ENCODE measurements at places on chromosomes 7 and 10.

DNA sequence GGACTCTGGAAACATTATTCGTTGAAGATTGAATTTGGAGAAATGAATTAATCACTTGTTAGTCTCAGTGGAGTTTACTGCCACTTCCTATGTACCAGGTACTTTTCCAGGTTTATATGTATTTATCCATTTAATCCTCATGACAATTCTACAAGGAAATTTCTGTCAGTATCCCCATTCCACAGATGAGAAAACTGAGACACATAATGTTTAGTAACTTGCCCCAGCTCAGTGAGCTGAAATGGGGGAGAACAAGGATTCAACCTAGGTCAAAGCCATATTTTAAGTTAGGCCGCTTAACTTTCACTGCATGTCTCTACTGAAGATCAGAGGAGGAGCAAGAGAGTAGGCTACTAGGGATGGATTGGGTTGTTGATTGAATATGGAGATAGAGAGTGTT, 4.6 kb upstream of the SCIN start:
- no peak for DNase-seq

GRCh38 chr7:90706072-90706716, 110.1 kb downstream of the CDK14 start:
- no peak for DNase-seq

DNA sequence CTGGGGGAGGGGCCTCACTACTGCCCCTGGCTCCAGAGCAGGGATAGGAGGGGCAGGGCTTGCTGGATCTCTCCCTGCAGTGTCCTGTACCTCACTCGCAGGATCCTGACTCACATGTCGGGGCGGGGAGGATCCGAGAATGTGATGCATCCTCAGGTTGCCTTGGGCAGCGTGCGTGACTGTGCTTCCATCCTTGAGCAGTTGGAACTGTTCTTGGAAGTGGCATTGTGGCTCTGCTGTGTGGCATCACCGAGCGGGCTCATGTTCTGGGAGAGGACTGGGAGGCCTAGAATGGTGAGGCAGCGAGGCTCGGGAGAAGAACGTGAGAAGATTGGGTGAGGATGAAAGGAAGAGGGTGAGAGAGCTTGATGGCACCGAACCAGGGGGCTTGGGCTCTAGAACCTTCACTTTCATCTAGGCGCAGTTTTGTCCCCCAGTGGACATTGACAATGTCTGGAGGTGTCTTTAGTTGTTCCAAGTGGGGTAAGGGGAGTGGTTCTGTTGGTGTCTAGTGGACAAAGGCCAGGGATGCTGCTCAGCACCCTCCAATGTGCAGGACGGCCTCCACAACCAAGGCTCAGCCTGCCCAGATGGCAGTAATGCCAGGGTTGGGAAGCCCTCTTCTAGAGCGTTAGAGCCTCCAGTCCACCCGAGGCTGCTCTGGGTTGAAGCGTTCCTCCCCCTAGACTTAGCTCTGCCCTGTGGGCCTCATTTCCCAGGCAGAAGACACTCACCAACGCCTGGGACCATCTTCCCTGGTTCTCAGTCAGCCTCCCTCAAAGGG, 8.4 kb downstream of the RARRES2 start:
- no peak for DNase-seq

GRCh38 chr7:139713061-139713460, 64.7 kb downstream of the HIPK2 start:
- no peak for DNase-seq

DNA sequence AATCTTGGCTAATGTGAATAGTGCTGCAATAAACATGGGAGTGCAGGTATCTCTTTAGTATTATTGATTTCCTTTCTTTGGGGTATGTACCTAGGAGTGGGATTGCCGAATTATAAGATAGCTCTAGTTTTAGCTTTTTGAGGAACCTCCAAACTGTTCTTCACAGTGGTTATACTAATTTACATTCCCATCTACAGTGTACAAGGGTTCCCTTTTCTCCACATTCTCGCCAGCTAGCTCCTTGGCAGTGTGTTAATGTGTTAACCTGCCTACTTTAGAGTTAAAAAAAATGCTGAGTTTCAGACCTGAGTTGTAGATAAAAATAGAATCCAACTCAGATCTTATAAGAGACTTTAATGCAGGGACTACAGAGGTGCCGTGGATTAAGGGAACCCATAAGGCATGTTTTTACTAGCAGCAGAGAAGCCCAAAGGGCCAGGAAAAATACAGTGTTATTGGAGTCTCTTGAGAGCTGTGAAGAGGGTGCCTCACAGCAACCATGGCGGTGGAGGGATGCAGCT, 35.4 kb downstream of the CDK13 start:
- DNase-seq, result no peak

- no peak for DNase-seq
Observed at GRCh38 chr10:86263907-86264306, 102.7 kb downstream of the GRID1 start.
